ENCODE measurements at places on chromosomes 11 and 22. TPM values are rescaled to one million over a fixed set of nuclear protein-coding genes. Genes with fewer than 3 reads are reported as not detected.

The TRIM51 gene
- not detected for total RNA-seq

The PRAME gene
- not detected for total RNA-seq

The ART5 gene
- not detected for total RNA-seq

The SLC5A1 gene
- total RNA-seq: not detected

The OR6A2 gene
- 2.2 TPM for total RNA-seq

The OR52H1 gene
- 3.8 TPM for total RNA-seq

The WT1 gene
- total RNA-seq: not detected

The ESAM gene
- total RNA-seq: 4.4 TPM

The MRPL21 gene
- total RNA-seq: 26.9 TPM

The FZD4 gene
- total RNA-seq: 29.1 TPM

The SLC22A25 gene
- not detected for total RNA-seq

The UPK3A gene
- not detected for total RNA-seq

The OR51F2 gene
- total RNA-seq: not detected

The OR9G4 gene
- not detected for total RNA-seq

The DEPDC7 gene
- 4.7 TPM for total RNA-seq

The APOL3 gene
- 0.94 TPM for total RNA-seq

The ABCG4 gene
- 4.1 TPM for total RNA-seq

The OR4D5 gene
- not detected for total RNA-seq

The TMPRSS5 gene
- total RNA-seq: 4.1 TPM

The ANO3 gene
- 7.2 TPM for total RNA-seq

The VSIG10L2 gene
- not detected for total RNA-seq

The HORMAD2 gene
- not detected for total RNA-seq

The TRIM6 gene
- total RNA-seq: 0.31 TPM

The IRAG1 gene
- total RNA-seq: 0.63 TPM

The NCR3LG1 gene
- 23.8 TPM for total RNA-seq

The UPK2 gene
- not detected for total RNA-seq

The CCDC179 gene
- total RNA-seq: not detected

All from parietal lobe (tissue), 2 donors.